Thymus (tissue), 14 donors: ENCODE measurements at places on chromosomes 3 and 15. TPM values are rescaled to one million over a fixed set of nuclear protein-coding genes. Genes with fewer than 3 reads are reported as not detected.
A peak's percentile ranks its signal among the peaks of the same experiment; 100 is the strongest.

- H3K4me3 ChIP-seq = no peak overlapping the region
- no peak for DNase-seq
- no peaks in the 10 kb centered on the region for H3K4me1 ChIP-seq
- no peaks in the 10 kb centered on the region for H3K36me3 ChIP-seq
- H3K27ac ChIP-seq = no peak overlapping the region
Measured at GRCh38 chr3:147119989-147120388, 286.4 kb downstream of the ZIC4 start.

- H3K36me3 ChIP-seq = no peaks in the 10 kb centered on the region
- peak within 1 kb of the TSS; percentile 54 for H3K4me3 ChIP-seq
- H3K4me1 ChIP-seq = peaks cover 4% of the 10 kb centered on the region
- H3K27ac ChIP-seq = no peak within 1 kb of the TSS
- peak; percentile 47 for DNase-seq
- H3K27me3 ChIP-seq = no peaks in the 10 kb centered on the region
Measured at GRCh38 chr3:180036671-180037455, at the start of gene PEX5L. TSS of gene PEX5L (minus strand) at chr3:180036937. CDS start at chr3:180036599, 338 bp downstream.

DNA sequence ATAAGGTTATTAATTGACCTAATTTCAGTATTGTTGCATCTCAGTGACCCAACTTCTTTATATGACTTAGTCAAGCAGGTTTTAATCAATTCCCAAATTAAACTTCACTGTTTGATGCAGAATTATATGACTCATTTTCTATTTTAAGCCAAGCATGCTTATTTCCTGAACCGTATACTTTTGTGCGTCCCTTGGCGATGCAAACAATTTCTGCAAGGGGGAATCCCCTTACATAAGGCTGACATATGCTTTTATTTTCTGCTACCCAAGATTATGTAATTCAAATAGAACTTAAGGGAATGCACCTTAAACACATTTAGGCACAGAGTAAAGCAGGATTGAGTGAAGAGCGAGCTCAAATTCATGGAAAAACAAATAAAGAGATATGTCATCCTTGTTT, 303.9 kb downstream of the PDCD6IP start:
- no peak overlapping the region for H3K27ac ChIP-seq
- peaks cover 6% of the 10 kb centered on the region for H3K4me1 ChIP-seq
- no peak overlapping the region for H3K4me3 ChIP-seq
- no peaks in the 10 kb centered on the region for H3K36me3 ChIP-seq
- no peak for DNase-seq

BOC gene
- 5.5 TPM for total RNA-seq

DNA sequence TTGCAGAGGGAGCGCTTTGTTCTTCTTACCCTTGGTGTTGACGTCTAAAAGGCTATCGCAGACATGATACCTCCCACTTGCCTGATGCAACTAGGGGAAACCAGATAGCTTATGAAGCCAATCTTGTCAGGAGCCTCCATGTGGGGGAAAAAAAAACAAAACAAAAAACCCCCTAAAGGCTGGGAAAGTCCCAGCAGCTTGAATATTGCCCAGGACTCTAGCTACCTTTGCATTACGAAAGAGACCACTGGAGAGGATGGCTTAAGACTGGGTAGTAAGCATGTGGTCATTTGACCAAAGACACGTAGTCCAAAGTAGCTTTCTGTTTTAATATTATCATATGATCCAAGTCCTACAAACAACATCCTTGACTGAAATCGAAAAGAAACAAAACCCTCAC, 120.7 kb upstream of the WNT5A start:
- no peaks in the 10 kb centered on the region for H3K36me3 ChIP-seq
- no peaks in the 10 kb centered on the region for H3K4me1 ChIP-seq
- H3K27me3 ChIP-seq = no peaks in the 10 kb centered on the region

DNA sequence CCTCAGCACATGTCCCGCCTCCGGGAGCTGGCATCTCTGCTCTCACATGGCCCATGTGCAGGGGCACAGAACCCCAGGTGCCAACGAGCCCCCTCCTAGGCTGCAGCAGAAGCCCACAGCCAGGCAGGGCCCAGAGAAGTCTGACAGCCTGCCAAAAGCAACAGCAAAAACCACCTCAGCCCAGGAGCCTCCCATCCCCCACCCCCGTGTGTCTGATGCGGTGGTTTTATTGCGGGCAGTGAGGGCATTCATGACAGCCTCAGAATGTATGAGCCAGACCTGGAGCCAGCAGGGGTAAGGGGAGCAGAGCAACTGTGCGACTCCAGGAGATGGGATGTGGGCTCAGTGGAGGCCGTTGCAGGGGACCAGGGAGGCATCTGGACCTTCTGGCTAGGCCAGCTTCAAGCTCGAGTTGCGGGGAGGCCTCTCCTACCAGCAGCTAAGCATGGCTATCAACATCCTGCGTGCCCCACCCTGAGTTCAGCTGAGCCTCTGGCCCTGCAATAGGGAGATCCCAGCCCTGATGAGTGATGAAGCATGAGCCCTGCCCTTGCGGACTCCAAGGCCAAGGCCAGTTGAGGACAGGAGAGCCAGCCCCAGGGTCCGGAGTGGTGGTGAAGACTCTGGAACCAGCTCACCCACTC, 52.5 kb downstream of the CYP11A1 start:
- DNase-seq = no peak
- H3K4me3 ChIP-seq = no peak overlapping the region
- H3K27ac ChIP-seq = no peak overlapping the region

- H3K4me3 ChIP-seq = no peak overlapping the region
- no peak overlapping the region for H3K27ac ChIP-seq
Measured at GRCh38 chr15:68379759-68380290, 52.1 kb downstream of the ITGA11 start.
